ENCODE measurements at places on chromosomes 16 and 17.

DNA sequence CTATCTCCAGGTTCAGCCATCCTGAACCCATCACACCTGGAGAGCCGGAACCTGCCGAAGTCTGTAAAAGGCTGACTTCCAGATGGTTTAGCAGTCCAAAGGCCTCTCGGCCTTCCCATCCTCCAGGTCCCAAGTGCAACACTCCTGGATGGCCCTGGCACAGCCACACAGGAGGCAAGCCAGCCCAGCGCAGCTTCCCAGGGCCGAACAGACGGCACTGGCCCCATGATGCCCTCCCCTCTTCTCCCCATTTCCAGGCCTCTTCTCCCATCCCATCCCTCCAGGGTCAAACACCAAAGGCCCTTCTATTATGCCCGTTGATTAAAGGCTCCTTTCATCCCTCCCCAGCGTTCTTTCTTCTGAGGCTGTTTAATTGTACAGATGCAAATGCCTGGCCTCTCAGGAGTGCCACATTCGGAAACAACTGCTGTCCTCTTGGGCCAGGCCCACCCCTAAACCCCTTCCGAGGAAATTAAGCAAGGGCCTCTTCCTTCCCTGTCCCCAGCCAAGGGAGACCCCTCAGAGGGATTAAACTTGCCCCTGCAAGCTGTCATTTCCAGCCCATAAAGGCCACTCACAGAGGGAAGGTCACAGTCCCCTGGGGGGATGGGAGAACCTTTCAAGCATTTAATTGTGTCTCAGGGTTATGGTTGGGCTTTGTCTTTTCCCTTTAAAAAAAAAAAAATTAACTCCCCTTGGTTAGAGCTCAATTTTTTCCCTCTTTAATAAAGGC is 30.8 kb downstream of the AXIN2 start:
- DNase-seq, result no peak

GRCh38 chr17:31549121-31549524 is 157.6 kb downstream of the RAB11FIP4 start:
- no peak for DNase-seq

- DNase-seq, result no peak
Measured at GRCh38 chr17:74599448-74599939, 7.4 kb upstream of the CD300LD start.

- peak; percentile 73 for DNase-seq
Measured at GRCh38 chr17:28279411-28279810, 39.6 kb upstream of the TMEM97 start.

GRCh38 chr17:41015454-41015853 is 6.5 kb upstream of the KRTAP3-1 start:
- no peak for DNase-seq

All from iris pigment epithelial cell (primary cell).